Cardiac muscle cell (in vitro differentiated cells and primary cell): ENCODE measurements at places on chromosomes 7 and 10. TPM values are rescaled to one million over a fixed set of nuclear protein-coding genes. Genes with fewer than 3 reads are reported as not detected.

The ASAH2B gene
- polyA plus RNA-seq: 3.5 and 7.4 TPM in 2 replicates

The FBXL13 gene
- 2.1 and 3.4 TPM in 2 replicates for polyA plus RNA-seq

The GIMAP4 gene
- 1.8 TPM in 1 of 2 replicates, not detected in the other for polyA plus RNA-seq

The NPSR1 gene
- polyA plus RNA-seq: not detected in 2 replicates

The IKZF1 gene
- polyA plus RNA-seq: 0.19 TPM in 1 of 2 replicates, not detected in the other

The AKR1E2 gene
- 0.68 and 3.3 TPM in 2 replicates for polyA plus RNA-seq

The GTF2IRD1 gene
- polyA plus RNA-seq: 29.6 and 49.3 TPM in 2 replicates

The GRM3 gene
- polyA plus RNA-seq: 0.75 and 0.78 TPM in 2 replicates

The RPEL1 gene
- not detected in 2 replicates for polyA plus RNA-seq

The ASB4 gene
- 0.13 TPM in 1 of 2 replicates, not detected in the other for polyA plus RNA-seq

The IGF2BP3 gene
- 30.5 and 45.5 TPM in 2 replicates for polyA plus RNA-seq

The NKX1-2 gene
- not detected in 2 replicates for polyA plus RNA-seq

The MRLN gene
- not detected in 2 replicates for polyA plus RNA-seq

The NFE2L3 gene
- 2.1 and 3.8 TPM in 2 replicates for polyA plus RNA-seq

The PRR15 gene
- polyA plus RNA-seq: 3.4 and 4.3 TPM in 2 replicates

The NUTM2A gene
- polyA plus RNA-seq: 0.11 and 0.13 TPM in 2 replicates

The FRA10AC1 gene
- polyA plus RNA-seq: 18.2 and 21.6 TPM in 2 replicates

The OGDHL gene
- 21.4 and 25.8 TPM in 2 replicates for polyA plus RNA-seq

The TRIM56 gene
- 11.6 and 18.5 TPM in 2 replicates for polyA plus RNA-seq

The HYAL4 gene
- not detected in 2 replicates for polyA plus RNA-seq

The FXYD4 gene
- polyA plus RNA-seq: 0.67 TPM in 1 of 2 replicates, not detected in the other

The PLCE1 gene
- polyA plus RNA-seq: 1.6 and 3.0 TPM in 2 replicates

The TAS2R4 gene
- polyA plus RNA-seq: 0.07 and 0.22 TPM in 2 replicates

The PTF1A gene
- polyA plus RNA-seq: not detected in 2 replicates

The MLXIPL gene
- 1.2 and 1.7 TPM in 2 replicates for polyA plus RNA-seq

The EIF3B gene
- 151 and 173 TPM in 2 replicates for polyA plus RNA-seq

The SFTPA1 gene
- not detected in 2 replicates for polyA plus RNA-seq

The NEBL gene
- polyA plus RNA-seq: 247 and 317 TPM in 2 replicates

The ANLN gene
- 10.1 and 50.1 TPM in 2 replicates for polyA plus RNA-seq

The C7orf57 gene
- polyA plus RNA-seq: 0.11 TPM in 1 of 2 replicates, not detected in the other
